ENCODE measurements at places on chromosomes 3 and 15.

DNA sequence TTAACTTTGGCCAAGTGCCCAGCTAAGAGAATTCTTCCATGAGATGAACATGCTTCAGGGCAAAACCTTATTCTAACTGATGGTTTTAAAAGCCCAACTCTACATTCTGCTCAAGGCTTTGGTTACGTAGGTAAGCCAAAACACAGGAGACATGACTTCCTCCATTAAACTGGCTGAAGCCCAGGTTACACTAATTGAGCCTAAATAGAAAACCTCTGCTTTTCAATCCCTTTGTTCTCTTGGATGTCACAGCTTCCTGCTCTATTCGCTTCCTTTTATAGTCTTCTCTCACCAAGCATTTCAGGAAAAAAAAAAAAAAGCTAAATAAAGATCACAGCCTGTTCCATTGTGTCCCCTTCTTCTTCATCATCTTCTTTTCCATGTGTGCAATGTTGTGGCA, 420.4 kb downstream of the TIGIT start:
- no peak for DNase-seq

DNA sequence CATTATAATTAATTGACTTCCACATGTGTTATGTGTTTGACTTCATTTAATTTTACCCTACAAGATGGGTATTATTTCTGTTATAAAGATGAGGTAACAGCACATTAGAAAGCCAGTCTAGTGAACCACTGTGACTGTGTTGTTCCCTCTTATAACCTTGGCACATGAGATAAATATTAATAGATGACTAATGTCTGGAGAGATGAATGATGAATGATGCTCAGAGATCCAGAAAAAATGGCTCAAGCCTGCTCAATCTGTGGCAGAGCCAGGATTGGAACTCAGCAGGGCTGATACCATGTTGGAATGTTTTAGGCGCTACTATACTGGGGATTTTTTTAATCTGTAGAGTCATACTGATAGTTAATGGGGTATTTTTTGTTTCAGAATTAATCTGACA, 118.8 kb upstream of the PTX3 start:
- no peak for DNase-seq

GRCh38 chr3:98974442-98974841, 72.9 kb upstream of the DCBLD2 start:
- DNase-seq: no peak

- no peak for DNase-seq
Observed at GRCh38 chr15:73956743-73957135, 30.5 kb downstream of the LOXL1 start.

DNA sequence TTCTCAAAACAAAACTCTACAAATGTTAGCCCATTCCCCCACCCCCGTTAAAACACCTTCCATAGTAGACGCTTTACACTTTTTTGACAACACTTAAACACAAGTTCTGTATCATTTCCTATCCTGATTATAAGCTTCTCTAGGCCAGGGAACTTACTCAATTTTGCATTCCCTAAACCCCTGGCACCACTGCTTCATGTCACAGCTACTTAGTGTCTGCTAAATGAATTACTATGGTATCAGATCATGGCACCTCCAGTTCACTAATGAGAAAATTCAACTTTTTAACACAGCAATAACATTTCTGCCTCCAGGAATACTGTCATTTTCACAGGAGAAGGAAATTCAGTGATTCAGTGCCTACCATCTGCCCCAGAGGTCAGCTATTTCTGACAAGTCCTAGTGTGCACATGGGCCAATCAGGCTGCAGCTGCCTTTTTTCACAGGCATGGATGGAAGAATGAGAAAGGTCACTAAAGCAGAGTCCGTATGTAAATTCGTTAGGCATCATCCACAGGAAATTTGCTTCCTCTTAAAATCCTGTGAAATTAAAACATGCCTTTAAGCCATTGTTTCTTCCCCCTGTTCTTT, 18.5 kb downstream of the SFMBT1 start:
- DNase-seq: no peak

GRCh38 chr3:72760225-72760624, 88.0 kb downstream of the SHQ1 start:
- no peak for DNase-seq

GRCh38 chr3:175274474-175275218, 415.5 kb downstream of the NAALADL2 start:
- no peak for DNase-seq

- DNase-seq: no peak
Observed at GRCh38 chr3:161413855-161414210, 42.5 kb upstream of the SPTSSB start.

GRCh38 chr3:120163026-120163425, 68.8 kb upstream of the GSK3B start:
- DNase-seq: no peak

DNA sequence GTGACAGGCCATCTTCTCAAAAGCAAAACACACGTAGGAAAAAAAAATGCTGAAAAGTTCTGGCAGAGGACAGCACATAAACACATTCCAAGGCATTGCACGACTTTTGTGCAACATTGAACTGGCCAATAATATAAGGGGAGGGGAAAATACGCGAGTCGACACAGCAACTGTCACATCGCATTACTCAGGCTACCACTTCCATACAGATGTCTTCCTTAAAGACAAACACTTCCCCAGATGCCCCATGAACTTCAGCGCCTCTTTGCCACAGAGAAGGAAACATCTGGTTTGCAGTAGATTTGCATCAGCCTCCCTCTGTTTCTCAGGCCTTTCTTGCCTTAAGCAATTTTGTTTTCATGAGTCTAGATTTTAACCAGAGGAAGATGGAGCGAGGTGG, 144.4 kb upstream of the IGF1R start:
- DNase-seq: no peak

DNA sequence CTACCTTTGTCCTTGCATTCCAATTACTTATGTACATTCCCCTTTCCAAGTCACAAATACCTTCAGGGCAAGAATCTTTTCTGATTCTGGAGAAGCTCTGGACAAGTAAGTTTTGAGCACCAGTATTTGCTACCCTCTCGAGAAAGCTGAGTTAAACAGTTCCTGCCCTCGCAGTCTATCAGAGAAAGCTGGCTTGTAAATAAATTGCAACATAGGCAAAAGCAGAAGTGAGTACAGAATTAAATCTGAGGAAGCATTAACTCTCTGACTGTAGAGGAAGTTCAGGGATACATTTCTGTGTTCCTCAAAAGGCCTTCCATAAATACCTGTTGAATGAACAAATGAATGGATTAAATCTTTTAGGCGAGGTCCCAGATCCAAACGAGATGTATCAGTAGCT, 1.2 kb downstream of the OSBPL11 start:
- no peak for DNase-seq

DNA sequence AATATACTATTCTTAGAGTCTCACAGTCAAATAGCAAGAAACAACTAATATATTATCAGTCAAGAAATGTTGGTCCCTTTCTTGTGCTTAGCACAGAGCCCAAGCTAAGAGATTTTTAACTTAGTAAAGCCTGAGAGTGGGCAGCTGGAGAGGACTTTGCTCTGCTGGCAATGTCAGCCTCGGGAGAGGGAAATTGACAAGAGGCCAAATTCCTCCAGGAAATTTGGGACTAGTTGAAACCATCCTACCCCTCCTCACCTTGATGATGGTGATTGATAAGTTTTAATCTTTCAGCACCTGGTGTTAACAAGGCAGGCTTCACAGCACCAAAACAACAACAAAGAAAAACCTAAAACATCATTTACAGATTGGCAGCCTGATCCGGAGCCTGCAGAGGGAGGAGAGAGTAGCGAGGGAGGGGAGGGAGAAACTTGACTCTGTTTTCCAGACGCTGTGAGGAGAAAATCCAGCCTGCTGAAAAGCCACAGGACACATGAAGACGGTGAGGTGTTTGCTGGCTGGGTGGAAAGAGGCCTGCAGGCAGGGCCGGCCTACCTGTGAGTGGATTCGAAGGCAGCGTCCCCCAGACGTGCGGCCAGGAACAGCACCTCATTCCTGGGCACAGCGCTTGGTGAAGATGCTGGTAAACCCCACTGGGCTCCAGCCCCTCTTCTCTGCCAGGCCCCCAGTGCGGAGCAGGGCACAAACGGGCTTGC, 150.9 kb downstream of the LRRC28 start:
- DNase-seq: no peak

DNA sequence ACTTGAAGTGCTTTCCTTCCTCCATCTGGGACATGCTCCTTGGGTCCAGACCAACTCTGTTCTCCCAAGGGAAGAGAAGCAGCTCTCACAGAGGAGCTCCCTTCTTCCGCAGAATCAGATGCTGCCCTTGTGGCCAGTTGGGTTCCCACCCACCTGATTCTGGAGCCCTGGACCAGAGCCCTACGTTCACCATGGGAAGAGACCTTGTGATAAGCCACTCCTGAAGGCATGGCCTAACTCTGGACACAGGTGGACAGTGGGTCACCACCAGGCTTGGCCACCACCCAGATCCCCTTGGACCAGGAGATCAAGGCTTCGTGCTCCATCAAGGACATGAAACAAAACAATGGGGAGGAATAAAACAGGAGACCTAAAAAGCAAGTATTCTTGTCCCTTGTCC, 172.2 kb downstream of the RPLP1 start:
- no peak for DNase-seq

DNA sequence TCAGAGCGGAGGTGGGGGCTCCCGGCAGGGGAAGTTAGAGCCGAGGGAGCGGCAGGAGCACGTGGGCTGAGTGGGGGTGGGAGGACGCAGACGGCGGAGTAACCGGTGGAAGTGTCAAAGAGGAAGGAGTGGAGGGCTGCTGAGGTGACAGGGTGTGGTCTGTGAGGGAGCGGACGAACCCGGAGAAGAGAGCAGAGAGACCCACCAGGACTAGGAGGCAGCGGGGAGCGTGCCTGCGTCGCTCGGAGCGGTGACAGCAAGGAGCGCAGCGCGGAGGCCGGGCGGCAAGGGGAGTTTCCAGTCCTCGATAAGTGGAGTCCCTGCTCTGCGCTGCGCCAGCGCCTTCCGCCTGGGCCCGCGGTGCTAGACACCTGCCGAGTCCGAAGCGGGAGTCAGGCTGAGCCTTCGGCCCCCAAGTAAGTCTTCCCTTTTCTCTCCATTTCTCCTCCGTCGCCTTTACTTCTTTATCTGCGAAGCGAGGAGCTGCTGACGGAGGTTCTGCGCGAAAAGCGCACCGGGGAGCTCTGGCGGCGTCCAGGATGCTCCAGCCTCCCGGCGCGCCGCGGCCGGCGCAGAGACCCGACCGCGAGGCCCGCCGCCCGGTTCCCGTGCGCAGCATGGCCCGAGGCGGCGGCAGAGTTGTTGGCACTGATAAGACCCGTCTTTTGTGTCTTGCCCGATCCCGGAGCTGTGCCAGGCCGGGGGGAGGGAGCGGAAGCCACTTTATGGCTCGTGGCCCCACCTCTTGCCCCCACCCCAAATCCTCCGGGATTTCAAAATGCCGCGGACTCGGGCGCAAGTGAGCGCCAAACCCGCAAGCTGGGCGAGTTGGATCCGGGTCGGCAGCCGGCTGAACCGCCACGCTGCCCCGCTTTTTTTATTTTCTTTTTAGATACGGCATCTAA, 533.0 kb upstream of the SEMA6D start:
- DNase-seq: peak; percentile 24

GRCh38 chr3:51670053-51670822, 814 bp upstream of the TEX264 start:
- no peak for DNase-seq

- no peak for DNase-seq
Observed at GRCh38 chr3:182325213-182325950, 467.9 kb upstream of the ATP11B start.

DNA sequence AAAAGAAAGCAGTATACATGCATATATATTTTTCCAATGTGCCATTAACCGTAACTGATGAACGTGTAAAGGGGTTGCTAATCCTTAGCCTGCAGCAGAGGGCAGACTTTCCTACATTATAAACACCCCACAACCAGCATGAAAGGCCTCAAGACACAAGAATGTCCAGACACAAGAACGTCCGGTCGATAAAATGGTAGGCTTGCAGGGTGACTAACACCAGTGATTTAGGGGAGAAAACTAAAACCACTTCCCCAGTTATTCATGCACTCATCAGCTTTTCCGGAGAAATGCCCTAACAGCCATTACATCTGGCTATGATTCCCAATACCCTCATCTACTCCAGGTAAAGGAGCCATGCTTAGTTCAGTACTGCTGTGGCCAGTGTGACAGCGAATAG, 57.4 kb downstream of the LRTM1 start:
- DNase-seq: no peak

DNA sequence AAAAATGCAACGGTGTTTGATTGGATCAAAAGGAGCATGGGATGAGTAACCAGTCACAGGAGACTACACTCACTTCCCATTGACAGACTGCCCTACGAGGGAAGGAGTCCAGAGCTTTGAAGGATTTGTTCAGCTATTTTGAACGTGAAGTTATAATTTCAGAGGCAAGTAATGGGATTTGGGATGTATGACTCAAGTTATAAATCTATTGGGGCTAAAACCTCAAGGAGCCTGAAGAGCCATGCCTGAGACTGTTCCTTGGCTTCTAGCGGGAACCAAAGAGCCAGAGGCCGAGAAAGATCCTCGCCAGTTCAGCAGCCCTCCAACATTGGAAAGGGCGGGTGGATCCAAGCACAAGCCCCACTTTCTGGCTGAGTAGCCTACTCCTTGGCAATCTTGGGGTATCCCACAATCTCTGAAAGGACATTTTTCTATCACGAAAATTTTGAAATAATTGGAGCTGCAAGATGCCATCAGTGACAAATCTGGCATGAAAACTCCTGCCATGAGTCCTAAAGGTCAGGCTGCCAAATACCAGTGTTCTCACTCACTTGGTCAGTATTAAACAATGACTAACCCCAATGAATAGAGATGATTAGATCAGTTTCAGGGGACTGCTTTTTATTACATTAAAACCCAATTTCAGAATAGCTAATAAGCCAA, 48.6 kb upstream of the SLCO2A1 start:
- DNase-seq: no peak

- DNase-seq: no peak
Observed at GRCh38 chr3:67382536-67382935, 271.9 kb downstream of the SUCLG2 start.

DNA sequence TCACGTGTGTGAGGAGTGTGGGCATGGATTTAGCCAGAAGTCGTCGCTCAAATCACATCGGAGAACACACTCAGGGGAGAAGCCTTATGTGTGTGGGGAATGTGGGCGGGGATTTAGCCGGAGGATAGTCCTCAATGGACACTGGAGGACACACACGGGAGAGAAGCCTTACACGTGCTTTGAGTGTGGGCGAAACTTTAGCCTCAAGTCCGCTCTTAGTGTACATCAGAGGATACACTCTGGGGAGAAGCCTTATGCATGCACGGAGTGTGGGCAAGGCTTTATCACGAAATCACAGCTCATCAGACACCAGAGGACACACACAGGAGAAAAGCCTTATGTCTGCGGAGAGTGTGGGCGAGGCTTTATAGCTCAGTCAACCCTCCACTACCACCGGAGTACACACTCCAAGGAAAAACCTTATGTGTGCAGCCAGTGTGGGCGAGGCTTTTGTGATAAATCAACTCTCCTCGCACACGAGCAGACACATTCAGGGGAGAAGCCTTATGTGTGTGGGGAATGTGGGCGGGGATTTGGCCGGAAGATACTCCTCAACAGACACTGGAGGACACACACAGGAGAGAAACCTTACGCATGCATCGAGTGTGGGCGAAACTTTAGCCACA, 28.1 kb downstream of the ZNF589 start:
- peak; percentile 61 for DNase-seq

DNA sequence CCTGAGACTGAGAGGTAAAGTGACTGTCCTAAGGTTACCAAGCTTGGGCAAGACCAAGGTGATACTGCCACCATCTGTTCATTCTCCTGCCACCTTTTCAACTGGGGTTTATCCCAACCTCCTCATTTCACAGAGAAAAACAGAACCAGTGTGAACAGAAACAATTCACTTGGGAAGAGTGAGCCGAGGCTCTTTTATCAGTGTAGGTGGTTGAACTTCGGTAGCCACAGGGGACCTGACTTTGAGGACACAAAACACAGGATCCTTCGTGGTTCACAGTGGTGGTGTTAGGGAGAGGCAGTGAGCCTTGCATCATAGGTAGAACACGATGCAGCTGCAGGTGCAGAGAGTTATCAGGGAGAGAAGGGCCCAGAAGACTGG, 72.8 kb upstream of the ICE2 start:
- no peak for DNase-seq
